ENCODE measurements at places on chromosomes 7 and 10.

- DNase-seq, result no peak
Observed at GRCh38 chr10:96548589-96548988, 34.9 kb upstream of the TLL2 start.

GRCh38 chr7:94344826-94345225 is 49.9 kb upstream of the COL1A2 start:
- DNase-seq, result no peak

GRCh38 chr10:128875956-128876736 is 590.9 kb upstream of the MGMT start:
- no peak for DNase-seq

DNA sequence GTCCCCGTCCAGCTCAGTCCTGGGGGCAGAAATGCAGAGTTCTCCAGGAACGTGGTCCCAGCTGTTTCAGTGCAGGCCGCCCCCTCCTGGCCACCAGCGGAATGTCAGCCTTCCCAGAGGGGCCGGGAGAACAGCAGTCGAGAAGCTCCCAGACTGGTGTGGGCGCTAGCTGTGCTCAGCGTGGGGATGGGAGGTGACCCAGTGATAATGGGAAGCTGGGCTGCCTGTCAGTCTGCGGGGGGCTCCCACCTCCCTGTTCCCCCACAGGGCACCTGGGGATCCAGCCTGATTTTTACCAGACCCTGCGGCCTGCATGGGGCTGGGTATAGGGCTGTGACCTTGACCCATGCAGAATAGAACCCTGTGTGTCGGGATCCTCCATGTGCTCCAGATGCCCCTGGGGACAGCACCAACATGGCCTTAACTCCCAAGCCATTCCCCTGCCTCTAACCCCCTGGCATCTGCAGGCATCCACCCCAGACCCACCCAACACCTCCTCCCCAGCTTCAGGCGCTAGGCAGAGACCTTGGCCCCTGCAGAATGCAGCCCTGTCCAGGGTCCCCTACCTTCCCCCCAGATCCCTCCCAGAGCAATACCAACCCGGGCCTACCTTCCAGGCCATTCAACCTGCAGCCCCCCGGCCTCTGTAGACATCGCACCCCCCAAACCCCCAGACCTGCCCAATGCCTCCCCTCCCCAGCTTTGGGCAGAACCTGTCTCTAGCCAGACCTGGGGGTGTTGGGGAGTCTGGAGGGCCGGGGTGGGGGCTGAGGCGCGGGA is 880 bp upstream of the ELN start:
- DNase-seq, result peak; percentile 54

GRCh38 chr10:75295868-75296441 is 60.2 kb upstream of the COMTD1 start:
- DNase-seq, result no peak

DNA sequence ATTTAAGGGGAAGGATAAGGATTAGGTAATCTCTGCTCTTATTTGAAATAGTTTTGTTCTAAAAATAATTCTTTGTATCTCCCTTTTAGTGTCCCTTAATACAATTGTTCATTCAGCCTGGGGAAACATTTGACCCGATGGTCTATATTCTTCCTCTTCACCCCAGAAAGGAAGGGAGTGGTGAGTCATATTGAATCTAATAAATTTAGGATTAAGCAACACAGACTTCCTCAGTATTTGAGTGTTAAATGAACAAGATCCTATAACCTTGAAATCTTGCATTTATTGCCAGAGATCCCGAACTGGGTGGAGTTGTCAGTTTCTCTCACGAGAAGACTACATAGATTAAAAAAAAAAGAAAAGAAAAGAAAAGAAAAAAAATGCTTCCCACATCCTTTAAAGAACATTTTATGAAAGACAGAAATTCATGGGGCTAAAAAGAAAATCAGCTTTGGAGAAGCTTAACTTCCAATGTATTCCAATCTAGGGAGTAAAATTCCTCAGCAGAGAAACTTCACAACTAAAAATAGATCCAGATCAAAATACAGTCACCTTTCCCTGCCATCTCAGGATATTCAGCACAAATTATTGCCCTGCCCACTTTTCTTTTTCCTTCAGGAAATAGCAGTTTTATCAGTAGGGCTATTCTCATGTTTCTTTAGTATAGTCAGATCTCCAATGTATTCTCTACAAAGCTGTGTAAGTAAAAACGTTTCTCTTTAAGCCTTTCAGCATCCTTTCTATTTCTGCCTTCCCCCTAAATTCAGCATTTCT is 82.2 kb downstream of the SEMA3D start:
- DNase-seq, result no peak

DNA sequence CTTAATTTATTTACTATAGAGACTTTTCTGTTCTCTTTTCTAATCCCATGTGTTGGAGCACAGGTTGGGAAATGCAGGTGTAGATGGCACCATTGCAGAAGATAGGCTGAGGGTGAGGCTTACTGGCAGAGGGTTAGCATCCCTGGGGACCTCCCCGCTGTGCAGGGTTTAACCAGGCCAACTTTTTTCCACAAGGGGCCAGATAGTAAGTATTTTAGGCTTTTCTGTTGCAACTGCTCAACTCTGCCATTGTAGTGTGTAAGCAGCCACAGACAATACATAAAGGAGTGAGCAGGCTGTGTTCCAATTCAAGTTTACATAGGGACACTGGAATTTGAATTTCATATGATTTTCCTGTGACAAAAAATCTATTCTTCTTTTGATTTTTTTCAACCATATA is 34.6 kb upstream of the AOAH start:
- no peak for DNase-seq

DNA sequence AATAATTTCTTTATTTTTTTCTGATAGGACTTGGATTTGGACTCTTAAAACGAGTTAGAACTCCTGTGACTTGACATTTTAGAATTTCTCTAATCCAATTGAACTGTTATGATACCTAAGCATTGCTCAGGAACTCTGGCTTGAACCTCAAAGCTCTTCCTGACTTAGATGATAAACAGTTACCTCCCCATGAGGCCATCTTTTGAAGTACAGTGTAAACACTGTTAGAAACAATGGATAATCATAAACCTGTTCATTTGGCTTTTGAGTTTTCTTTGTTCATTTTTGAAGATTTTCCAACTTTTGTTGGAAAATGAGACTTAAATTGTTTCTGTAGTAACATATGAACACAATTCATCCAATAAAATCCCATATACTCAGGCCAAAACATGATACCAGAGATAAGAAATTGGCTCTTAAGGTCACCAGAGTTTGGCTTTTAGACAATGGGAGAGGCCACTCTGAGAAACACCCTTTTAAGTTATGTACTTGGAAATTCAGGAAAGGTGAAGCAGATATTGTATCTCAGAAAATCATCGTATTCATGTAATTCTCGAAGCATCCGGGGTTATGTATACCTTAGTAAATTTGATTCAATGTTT is 59.6 kb downstream of the RUNDC3B start:
- no peak for DNase-seq

DNA sequence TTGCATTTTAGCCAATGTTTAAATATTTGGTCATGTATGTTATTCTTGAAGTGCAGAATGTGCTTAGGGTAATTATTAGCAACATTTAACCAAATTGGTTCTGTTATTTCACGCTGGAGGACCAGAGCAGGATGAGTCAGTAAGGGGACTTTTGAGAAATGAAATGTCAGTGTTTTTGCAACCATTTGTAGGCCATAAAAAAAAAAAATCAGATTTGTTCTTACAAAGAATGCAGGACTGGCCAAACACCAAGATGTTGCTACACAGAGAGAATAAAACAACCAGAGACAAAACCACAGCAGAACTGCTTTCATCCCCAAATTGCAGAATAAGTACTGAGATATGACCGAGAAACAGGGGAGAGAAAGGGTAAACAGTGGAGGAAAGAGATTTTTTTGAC is 62.1 kb downstream of the TPST1 start:
- no peak for DNase-seq

GRCh38 chr10:33134011-33134751 is 176.2 kb upstream of the ITGB1 start:
- DNase-seq, result no peak

- no peak for DNase-seq
Observed at GRCh38 chr10:86647773-86648703, 6.3 kb upstream of the OPN4 start.

- no peak for DNase-seq
Observed at GRCh38 chr7:155490697-155491628, 33.0 kb downstream of the EN2 start.

DNA sequence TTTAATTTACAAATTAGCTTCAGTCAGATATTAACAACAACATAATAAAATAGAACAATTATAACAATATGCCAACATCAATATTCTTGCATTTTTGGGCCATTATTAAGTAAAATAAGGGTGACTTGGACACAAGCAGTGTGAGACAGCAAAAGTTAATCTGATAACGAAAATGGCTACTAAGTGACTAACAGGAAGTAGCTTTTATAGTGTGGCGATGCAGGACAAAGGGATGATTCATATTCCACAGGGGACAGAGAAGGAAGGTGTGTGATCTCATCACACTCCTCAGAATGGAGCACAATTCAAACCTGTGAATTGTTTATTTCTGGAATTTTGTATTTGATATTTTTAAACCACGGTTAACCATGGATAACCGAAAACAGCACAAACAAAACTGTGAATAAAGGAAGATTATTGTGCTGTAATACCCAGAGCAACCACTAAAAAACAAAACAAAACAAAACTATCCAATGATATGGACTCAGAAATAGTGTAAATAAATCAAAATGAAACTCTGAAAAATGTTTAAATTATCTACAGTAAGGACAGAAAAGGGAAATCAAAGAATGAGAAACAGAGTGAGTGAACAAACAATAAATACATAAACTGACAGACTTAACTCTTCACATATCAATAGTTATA is 66.9 kb upstream of the TFEC start:
- no peak for DNase-seq

DNA sequence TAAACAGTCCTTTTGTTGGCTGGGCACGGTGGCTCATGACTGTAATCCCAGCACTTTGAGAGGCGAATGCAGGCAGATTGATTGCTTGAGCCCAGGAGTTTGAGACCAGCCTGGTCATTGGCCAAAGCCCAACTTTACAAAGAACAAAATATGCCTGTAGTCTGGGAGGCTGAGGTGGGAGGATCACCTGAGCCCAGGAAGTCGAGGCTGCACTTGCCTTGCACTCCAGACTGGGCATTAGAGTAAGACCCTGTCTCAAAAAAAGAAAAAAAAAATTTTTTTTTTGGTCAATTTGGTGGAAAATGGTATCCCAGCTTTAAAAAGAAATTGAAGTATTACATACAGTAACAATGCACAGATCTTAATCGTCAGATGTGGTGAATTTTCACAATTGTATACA is 4.8 kb downstream of the GLRX3 start:
- DNase-seq, result no peak

DNA sequence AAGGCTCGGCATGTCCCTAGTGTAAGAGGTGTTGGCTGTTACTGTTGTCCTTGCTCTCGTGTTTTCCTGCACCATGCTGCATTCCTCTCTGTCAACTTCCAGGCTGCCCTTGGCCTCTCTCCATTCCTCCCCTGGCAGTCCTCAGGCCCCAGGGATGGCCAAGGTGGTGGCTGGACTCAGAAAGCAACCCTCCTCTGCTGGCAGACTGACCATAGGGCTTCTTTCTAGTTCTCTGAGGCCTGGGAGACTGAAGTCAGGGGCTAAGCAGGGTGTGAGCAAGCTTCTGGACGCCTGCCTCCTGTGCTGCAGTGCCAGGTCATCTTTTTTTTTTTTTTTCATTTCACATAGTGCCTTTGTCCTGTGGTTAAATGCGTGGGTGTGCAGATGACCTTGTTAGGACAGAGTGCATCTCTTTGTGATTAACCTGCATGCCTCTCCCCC is 72.0 kb downstream of the GOLGA7B start:
- DNase-seq, result no peak

DNA sequence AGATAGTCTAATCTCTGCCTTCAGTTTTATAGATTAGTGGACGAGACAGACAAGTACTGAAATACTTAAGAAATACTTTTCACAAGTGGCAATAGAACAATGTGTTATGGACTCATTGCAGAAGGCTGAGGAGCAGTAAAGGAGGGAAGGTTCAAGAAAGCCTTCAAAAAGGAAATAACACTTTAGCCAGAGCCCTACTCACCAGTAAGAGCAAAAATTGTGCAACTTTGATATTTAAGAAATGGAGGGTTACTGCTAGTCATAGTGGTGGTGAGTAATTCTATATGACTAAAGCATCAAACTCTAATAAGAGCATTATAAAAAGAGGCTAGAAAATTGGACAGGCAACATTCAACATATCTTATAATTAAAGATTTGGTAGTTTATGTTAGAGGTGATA is 28.8 kb downstream of the PTPN12 start:
- no peak for DNase-seq

GRCh38 chr7:67301667-67302066 is 305.0 kb downstream of the TYW1 start:
- DNase-seq, result no peak

DNA sequence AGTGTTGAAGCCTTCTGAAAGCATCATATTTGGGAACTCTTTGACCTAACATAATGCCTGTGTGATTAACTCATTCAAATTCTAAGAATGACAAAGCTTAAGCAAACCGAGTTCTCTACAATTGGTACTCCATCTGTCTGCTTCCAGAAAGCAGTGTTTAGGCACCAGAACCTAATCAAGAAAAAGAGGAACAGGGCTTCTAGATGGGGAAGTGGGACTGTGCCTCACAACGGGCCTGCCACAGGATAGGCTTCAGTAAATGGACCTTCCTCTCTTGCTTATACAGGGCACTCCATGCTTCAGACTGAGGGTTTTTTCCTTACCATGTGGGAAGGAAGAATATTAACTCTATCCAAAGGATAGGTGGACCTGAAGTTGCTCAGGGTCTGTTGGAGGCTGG is 808.1 kb downstream of the XPNPEP1 start:
- DNase-seq, result no peak

DNA sequence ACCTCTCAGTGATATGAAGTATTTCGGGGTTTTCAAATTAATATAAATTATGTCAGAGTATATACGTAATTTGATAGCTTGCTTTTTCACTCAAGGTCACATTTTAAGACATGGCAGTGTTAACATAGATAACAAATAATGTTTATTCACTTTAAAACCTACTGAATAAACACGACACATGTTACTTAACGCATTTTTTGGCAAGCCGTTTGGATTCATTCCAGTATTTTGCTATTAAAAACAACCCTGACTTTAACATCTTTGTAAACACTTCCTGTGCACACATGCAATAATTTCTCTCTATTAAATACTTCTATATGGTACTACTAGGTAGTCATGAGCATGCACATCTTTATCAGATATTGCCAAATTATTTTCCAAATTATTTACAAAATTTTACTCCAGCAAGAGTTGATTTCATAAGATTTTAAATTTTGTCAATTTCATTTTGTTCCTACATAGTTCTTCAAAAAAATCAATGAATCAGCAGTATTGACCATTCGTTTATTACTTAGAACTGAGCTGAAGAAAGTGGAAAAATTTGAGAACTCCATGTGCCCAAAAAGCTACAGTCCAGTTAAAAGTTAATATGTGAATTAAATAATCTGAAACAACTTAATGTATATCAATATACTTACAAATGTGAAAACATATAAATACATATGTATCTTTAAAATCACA is 26.8 kb upstream of the THSD7A start:
- peak; percentile 53 for DNase-seq

DNA sequence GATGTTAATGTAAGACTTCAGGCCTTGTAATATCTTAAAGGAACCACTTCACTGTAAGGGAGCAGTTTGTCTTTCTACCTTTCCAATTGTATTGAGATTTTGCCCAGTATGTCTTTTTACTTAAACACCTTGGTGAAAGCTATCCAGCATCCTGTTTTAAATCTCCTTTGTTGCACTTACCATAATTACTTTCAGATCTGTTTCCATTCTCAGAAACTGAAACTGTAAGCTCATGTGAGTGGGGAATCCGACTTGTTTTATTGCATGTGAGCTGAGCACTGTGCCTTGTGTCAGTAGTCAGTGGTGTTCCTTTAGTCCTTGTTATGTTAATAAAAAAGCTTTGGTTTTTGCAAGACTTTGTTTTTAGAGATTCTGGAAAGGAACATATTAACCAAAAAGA is 42.2 kb downstream of the BMPR1A start:
- DNase-seq, result no peak
